ENCODE measurements at places on chromosomes 6 and 20. TPM values are rescaled to one million over a fixed set of nuclear protein-coding genes. Genes with fewer than 3 reads are reported as not detected.

DNA sequence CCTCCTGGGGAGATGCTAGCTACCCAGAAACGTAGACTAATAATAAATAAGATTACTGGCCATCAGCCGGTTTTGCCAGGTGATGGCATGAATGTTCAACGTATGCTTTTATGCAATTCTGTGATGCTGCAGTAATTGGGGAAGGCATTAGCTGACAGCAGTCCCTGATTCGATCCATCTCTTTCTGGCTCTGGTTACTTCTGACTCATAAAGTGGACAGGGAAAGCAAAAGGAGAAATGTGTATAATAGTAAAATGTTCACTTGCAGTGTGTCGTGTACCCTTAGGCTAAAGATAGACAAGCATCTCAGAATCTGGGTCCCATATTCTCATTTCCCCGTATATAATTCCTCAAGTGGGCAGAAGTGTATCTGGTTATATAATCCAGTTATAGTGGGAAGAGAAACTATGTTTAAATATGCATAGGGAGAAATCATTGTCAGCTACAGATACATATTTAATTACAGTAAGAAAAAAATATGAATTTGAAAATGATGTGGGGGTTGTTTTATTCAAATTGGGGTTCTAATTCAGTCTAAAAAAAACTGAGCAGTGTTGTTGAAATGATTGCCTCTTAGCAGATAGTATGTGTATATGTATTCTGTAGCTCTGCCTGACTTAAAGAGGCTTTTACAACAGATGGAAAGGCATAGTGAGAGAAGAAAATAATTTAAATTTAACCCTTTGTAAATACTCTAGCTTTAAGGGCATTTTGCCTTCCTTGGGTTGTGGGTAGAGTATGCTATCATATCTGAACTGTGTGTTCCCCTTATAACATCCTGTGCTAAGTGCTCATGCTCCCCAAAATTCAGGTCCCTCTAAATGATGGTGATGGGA, 40.6 kb downstream of the DOK5 start:
- H3K27me3 ChIP-seq: no peaks in the 10 kb centered on the region
- no peak overlapping the region for H3K27ac ChIP-seq
- no peaks in the 10 kb centered on the region for H3K36me3 ChIP-seq
- H3K4me3 ChIP-seq: no peak overlapping the region
- H3K4me1 ChIP-seq: no peaks in the 10 kb centered on the region

- H3K27ac ChIP-seq: no peak overlapping the region
- no peaks in the 10 kb centered on the region for H3K27me3 ChIP-seq
- H3K4me3 ChIP-seq: no peak overlapping the region
- no peaks in the 10 kb centered on the region for H3K4me1 ChIP-seq
- DNase-seq: no peak
Observed at GRCh38 chr20:46438156-46438750, 31.8 kb upstream of the ELMO2 start.

Gene ULBP2
- not detected for total RNA-seq

- H3K36me3 ChIP-seq: peaks cover 19% of the 10 kb centered on the region
- H3K27ac ChIP-seq: no peak overlapping the region
- DNase-seq: no peak
- peaks cover 7% of the 10 kb centered on the region for H3K4me1 ChIP-seq
- H3K27me3 ChIP-seq: no peaks in the 10 kb centered on the region
Observed at GRCh38 chr6:117557951-117558350, 44.4 kb downstream of the GOPC start.
